GM06990 (cell line): ENCODE measurements at places on chromosomes 4 and X.

DNA sequence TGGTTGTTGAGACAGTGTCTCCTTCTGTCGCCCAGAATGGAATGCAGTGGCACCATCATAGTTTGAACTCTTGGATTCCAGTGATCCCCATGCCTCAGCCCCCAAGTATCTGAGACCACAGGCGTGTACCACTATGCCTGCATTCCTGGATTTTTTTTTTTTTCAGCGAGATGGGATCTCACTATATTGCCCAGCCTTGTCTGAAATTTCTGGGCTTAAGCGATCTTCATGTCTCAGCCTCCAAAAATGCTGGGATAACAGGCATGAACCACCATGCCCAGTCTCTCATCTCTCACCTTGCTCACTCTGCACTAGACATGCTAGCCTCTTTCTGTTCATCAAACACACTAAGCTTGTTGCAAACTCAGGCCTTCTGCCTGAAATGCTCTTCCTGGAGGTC, 104.1 kb downstream of the UBE2K start:
- no peak for DNase-seq

- DNase-seq = no peak
Measured at GRCh38 chr4:141058591-141059512, 74.4 kb downstream of the RNF150 start.

DNA sequence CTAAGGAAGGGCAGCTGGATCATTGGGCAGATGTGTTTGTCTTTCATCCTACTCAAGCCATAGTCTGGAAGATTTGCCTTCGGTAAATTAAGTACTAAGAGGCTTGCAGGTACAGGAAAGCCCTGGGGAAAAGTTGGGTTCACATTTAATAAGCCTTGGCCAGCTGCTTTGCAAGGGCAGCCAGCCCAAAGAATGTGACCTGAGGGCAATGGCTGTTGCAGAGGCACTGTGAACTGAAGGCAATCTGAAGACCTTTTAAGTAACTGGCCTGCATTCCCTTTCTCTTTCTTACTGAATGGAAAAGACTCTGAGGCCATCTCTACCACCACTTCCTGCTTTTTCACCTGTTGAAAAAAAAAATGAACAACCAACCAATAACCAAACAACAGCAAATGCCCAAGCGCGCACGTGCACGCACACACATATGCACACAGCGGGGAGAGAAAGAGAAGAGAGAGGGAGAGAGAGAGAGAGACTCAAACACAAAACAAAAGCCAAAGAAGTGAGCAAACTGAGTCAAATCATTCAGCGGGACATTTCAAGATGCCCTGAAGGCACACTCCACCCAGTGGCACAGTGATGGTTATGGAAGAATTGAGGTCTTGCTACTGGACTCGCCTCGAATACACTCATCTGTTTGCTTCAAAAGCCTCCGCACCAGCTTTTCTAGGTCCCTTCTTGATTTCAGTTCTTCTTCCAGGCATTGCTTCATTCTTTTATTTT, 19.6 kb downstream of the CD40LG start:
- no peak for DNase-seq

- no peak for DNase-seq
Measured at GRCh38 chr4:2263926-2264321, 2.0 kb upstream of the MXD4 start.

DNA sequence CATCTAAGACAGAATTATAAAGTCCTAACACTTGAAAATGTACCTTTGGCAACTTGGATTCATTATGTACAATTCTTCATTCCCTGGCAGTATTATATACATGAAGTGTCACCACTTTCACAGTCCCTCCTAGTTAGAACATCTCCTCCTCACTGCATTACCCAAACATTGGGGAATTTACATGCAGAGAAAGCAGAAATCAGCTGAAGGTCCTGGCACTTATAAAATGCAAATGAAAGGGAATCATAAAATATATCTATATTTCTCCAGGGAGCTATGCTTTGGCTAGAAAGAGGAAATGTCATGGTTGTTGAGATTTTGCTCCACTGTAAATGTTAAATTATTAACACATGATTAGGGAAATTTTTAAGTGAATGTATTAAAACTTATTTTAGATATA, 835.6 kb upstream of the SLIT2 start:
- DNase-seq = no peak

- peak; percentile 89 for DNase-seq
Measured at GRCh38 chr4:153249199-153250041, 45.2 kb downstream of the TRIM2 start.

- no peak for DNase-seq
Measured at GRCh38 chr4:89307446-89308160, at the start of gene GPRIN3. GPRIN3 (minus strand) TSS chr4:89307800; CDS start chr4:89250110, 57,690 bp downstream.

- no peak for DNase-seq
Measured at GRCh38 chrX:46488712-46489111, 56.5 kb downstream of the ZNF674 start.
